GM20000 (cell line): ENCODE measurements at places on chromosomes 5 and 9.

GRCh38 chr9:114047717-114048116 is 30.4 kb downstream of the AMBP start:
- DNase-seq: no peak

- no peak for DNase-seq
Measured at GRCh38 chr5:15487228-15487627, 12.8 kb upstream of the FBXL7 start.

DNA sequence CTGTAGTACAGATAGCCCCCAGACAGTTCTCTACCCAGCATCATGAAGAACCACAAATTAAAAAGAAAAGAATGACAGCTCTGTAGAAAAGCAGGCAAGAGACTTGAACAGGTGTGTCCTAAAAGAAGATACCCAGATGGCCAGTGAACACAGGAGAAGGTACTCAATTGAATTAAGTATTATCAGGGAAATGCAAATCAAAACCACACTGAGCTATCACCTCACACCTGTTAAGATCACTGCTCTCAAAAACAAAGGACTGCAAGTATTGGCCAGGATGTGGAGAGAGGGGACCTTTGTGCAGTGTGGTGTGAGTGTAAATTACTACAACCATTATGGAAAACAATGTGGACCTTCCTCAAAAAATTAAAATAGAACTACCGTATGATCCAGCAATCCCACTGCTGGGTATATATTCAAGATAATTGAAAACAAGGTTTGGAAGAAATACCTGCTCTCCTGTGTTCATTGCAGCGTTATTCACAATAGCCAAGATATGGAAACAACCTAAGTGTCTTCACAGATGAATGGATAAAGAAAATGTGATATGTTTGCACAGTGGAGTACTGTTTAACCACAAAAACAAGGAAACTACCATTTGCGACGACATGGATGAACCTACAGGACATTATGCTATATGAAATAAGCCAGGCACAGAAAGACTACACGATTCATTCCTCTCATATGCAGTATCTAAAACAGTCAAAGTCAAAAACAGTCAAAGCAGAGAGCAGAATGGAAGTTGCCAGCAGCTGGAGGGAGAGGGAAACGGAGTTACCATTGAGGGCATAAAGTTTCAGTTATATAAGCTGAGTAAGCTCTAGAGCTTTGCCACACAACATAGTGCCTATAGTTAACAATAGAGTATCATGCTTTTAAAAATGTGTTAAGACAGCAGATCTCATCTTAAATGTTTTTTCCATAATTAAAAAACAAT is 102.6 kb downstream of the WNK2 start:
- no peak for DNase-seq

DNA sequence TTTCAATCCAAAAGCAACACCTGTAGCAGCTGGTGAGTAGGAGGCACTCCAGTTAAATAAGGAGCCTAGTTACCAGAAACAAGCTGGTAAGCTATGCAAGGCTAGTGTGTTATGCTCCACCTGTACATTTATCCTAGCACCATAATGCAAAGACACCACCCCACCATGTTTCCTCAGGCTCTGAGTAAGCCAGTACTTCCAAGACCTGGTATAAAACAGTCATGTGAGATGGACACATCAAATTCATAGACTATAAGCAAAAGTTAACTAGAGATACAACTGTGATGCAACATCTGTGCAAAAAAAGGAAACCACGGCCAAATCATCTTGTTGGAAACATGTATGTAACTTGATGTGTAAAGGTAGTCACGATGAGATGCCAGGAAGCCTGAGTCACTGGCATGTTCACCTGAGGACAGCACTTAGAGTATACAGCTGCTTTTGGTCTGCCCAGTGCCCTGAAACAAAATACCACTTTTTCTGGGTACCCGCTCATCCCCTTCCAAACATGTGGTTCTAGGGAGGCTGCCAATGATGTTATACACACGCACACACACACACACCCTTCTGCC is 66.1 kb downstream of the CDK5RAP2 start:
- no peak for DNase-seq

DNA sequence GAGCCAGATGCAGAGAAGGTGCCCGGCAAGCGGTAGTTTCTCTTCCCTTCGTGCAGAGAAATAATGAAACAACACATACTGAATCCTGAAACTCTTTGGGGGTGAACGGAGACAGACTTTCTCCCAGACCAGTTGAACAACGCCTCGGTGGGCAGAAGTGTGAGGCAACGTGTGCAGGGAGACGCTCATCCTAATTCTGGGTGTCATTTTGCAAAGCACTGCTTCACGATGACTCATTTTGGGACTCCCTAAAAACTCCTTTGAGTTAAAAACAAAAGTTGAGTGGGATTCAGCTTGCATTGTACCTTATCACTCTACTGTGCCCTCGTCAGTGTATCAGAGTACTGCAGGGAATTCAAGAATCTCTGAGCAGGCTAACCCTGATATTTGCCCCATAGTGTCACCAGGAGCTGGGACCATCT is 3.5 kb upstream of the NEK6 start:
- peak; percentile 76 for DNase-seq
